ENCODE measurements at places on chromosomes 11 and 22.

DNA sequence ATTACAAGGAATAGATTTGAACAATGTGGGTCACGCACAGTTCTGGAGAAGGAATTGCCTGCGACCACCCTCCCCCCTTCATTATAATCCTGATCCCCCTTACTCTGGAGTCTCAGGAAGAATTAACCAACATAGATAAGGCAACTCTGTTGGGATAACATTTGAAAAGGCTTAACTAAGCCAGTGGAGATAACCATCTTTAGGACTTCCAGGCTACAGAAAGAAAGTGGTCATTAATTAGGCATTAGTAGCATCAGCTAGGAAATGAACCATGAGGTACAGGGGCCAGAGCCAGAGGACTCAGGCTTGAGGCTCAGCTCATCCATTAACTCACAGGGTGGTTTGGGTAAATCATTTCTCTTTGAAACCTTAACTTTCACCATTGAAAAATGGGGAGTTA lies 720.0 kb upstream of the API5 start:
- DNase-seq, result no peak

- no peak for DNase-seq
Measured at GRCh38 chr11:13118194-13118593, 109.1 kb downstream of the RASSF10 start.

- DNase-seq, result no peak
Measured at GRCh38 chr11:123532131-123532530, 102.1 kb downstream of the GRAMD1B start.

- DNase-seq, result no peak
Measured at GRCh38 chr11:12496181-12497025, 119.0 kb downstream of the PARVA start.

GRCh38 chr11:71454470-71455113 lies 1.6 kb downstream of the NADSYN1 start:
- DNase-seq, result no peak

- DNase-seq, result no peak
Measured at GRCh38 chr11:73312851-73313327, 4.8 kb downstream of the ARHGEF17 start.

DNA sequence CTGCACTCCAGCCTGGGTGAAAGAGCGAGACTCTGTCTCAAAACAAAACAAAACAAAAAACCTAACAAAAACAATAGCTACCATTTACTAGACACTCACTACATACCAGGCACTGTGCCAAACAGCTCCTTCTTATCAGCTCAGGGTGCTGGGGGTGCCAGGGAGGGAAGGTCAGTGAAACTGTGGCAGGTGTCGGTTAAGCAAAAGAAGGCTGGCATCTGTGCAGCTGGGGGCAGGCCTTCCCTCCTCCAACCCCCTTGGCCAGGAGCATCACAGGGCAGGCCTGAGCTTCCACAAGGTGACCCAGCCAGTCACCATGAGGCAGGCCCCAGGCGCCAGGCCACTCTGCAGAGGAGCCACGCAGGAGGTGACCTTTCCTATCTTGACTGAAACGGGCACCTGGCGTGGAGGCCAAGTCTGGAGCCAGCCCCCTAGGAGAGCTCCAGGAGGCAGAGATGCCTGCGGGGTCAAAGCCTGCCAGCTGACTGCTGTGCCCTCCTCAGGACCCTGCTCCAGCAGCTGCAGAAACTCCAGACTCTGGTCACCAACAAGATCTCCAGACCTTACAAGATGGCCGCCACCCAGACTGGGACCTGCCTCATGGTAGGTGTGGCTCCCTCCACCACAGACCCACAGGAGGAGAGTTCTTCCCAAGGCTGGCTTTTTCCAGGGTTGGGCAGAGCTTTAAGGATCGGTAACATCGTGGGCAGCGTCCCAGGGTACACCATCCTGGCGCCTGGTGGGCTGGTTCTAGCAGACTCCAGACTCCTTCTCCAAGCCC lies 31.3 kb upstream of the DGKZ start:
- DNase-seq, result no peak

DNA sequence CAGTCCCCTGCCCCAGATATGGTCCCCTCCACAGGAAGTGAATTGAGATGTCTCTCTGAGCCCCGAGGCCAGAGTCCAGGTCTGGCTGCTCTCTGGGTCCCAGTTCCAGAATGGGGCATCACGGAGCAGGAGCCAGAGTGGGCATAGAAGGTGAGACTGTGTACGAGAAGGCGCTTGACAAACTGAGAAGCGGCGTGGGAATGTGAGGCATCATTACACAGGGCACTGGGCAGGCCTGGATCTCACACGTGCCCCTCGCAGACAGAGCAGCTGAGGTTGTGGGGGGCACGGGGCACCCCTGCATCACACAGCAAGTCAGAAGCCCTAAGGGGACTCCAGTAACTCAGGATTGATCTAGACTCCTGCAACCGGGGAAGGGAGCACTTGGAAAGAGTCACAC lies 9.2 kb downstream of the STARD10 start:
- no peak for DNase-seq

DNA sequence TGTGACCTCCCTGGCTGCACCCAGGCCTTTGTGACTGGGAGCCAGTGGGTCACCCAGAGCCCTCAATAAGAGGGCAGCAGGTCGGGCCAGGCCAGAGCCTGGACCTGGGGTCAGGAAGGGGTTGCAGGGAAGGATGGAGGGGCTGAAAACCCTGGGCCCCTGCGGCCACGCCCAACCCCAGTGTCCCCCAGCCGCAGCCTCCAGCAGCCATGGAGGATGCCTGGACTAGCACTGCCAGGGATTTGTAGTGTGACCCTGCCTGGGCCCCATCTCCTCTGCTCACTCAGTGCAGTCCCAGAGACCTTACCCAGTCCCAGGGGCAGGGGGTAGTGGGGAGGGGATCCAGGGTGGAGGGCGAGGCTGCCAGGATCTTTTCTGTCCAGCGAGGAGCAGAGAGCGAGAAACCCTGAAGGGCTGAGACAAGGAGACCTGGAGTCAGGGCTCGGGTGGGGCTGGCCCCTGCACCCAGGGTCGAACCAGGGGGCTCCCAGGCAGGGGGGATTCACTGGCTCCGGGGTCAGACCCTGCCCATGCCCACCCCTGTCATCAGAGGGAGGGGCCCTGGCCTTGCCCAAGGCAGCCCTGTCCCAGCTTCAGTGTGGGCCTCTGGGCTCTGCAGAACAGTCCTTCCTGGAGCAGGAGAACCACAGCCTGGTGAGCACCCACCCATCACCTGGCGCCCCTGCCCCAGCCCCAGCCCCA lies 187.5 kb downstream of the IGLL1 start:
- DNase-seq, result no peak

DNA sequence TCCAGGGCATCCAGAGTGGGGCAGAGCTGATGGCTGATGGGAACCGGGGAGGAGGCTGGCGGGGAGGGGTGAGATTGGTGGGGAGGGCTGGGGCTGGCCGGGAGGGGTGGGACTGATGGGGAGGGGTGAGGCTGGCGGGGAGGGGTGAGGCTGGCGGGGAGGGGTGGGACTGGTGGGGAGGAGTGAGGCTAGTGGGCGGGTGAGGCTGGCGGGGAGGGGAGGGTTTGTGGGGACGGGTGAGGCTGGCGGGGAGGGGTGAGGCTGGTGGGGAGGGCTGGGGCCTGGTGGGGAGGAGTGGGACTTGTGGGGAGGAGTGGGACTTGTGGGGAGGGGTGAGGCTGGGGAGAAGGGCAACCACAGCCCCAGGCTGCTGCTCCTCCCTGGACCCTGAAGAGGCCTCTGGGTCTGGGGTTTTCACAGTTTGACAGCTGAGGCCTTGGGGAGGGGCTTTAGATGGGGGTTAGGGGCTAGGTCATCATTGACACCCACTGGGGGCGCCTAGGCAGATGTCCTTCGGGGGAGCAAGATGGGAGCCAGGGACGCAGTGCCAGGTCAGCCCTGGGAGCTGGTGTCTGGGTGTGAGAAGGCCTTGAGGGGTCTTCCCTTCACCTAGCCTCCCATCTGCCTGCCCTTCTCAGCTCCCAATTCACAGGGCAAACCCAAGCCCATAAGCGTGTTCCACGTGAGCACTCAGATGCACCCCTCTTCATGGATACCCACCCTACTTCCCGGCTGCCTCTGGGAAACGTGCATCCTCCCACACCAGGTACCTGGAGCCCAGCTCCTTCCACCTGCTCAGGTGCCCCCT lies 26.7 kb downstream of the PARVG start:
- no peak for DNase-seq

- no peak for DNase-seq
Measured at GRCh38 chr11:210122-210802, 2.8 kb downstream of the RIC8A start.

- no peak for DNase-seq
Measured at GRCh38 chr11:36388951-36389350, 92.9 kb downstream of the PRR5L start.

DNA sequence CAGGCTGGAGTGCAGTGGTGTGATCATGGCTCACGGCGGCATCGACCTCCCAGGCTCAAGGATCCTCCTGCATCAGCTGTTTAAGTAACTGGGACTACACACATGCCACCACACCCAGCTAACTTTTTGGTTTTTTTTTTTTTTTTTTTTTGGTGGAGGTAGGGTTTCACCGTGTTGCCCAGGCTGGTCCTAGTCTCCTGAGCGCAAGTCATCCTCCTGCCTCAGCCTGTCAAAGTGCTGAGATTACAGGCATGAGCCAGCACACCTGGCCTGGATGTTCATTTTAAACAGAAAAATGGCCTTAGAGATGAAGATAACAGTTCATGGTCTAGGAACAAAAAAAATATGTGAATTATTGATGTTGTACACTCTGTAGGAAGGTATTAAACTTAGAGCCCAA lies 13.6 kb upstream of the SLC25A18 start:
- DNase-seq, result no peak

GRCh38 chr11:72673943-72674828 lies at the start of gene PDE2A:
TSS of gene PDE2A (minus strand) at chr11:72674422. CDS start at chr11:72674207, 215 bp downstream.
- DNase-seq, result no peak

DNA sequence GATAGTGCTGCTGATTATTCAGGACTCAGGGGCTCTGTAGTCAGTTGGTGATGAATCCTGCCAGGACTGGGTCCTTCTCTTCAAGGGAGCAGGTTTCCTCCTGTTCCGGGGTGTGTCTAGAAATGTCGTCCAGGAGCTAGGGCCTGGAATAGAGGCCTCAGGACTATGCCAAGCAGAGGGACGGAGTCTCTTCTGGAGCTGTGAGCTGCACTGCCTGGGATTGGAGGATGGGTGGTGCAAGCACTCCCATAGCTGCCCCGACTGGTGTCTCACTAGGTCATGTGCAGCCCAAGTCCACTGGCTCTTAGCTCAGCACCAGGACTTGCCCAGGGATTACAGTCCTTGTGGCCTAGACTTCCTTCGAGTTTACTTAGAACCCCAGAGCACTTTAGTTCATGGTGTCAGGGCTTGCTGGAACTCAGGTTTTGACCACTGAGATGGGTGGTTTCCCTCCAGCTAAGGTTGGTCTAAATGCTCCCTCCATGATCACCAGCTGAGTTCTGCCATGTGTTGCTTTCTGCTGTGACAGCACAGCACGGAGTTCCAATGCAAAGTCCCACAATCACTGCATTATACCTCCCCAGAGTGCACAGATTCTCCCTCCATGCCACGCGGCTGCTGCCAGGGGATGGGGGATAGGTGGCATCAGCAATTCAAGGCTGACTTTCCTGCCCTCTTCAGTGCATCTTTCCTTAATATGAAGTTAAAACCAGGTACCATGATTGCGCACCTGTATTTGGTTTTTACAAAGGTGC lies 42.6 kb upstream of the SHANK2 start:
- no peak for DNase-seq

DNA sequence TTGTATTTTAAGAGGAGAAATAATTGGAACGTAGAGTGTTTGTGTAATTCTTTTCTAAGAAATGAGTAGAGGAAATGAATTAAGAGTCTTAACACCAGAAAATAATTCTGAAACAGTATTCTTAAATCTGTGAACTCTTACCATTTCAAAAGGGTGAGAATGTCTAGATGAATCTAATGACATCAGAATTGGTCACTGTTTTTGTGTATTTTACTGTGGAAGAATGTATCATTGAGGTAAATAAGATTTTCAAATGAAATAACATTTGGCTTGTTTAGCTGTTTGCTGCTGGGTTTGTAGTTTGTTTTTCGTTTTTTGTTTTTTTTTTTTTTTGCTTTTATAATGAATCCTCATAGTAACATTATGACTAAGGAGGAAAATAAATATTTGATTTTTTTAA lies 97.6 kb downstream of the EMSY start:
- no peak for DNase-seq

GRCh38 chr11:91156041-91156440 lies 933.2 kb upstream of the CHORDC1 start:
- DNase-seq, result no peak

GRCh38 chr11:76008474-76008873 lies 193.5 kb downstream of the UVRAG start:
- no peak for DNase-seq

DNA sequence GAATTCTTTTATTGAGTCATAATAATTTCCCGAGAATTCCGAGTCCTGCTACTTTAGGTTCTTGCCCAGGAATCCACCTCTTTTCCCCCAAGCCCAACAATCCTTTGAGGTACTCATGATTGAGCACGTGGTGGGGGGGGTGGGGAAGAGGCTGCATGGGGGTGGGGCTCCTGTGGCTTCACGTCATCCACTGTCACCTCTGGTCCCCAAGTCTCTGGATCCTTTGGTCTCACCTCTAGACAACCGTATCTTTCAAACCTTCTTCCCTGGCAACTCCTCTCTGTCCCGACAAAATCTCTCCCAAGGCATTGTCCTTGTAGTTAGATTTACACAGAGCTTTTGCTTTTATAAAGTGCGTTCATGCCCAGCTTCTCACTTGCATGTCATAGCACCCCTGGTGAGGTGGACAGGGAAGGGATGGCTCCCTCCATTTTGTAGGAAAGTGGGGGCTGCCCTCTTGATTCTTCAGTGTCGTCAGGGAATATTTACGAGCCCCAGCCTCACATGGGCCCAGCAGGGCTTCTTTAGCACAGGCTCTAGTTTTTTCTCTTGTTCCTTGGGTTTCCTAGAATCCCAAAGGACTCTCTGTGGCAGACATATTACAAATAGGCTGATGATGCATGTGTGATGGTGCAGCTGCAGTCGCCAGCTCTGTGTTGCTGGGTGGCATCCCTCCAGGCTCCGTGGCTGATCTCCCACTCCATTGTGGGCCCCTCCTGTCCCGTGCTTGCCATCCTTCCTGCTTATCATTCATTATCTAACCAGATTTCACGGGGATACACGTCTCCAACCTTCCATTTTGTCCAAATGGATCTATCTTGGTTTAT lies 8.4 kb downstream of the UCP3 start:
- no peak for DNase-seq
